CD8-positive, alpha-beta memory T cell (primary cell): ENCODE measurements at places on chromosomes 12 and 14.

- no peak for DNase-seq
- H3K4me3 ChIP-seq: no peak overlapping the region
- no peaks in the 10 kb centered on the region for H3K36me3 ChIP-seq
- no peaks in the 10 kb centered on the region for H3K27me3 ChIP-seq
- H3K27ac ChIP-seq: no peak overlapping the region
- H3K4me1 ChIP-seq: no peaks in the 10 kb centered on the region
These were observed 519.7 kb upstream of the TBX3 start for GRCh38 chr12:115203701-115204100.

DNA sequence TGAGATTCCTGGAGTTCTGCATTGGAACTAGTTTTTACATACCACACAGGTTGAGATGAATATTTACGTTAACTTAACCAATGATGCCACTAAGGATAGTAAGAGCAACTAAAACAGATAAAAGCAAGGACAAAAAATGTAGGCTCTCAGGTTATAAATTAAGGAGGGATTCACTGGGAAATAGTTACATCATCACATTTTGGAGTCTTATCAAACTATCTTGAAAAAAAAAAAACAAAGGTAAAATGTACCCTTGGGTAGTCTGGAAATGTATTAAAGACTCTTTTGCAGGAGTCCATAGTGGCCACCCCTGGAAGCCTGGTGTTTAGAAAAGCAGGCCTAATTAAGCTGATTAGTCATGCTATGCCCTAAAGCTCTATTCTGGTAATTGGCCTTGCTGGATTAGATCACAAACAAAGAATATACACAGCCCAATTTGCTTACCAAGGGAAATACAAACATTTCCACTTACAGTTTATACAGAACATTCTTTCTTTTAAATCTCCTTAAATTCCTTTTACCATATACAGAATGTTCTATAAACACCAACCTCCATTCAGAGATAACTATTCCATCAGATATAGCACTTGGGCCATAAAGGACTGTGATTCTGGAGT lies 39.3 kb downstream of the SLC25A47 start:
- no peaks in the 10 kb centered on the region for H3K4me1 ChIP-seq
- no peak for DNase-seq
- no peak overlapping the region for H3K4me3 ChIP-seq
- no peaks in the 10 kb centered on the region for H3K27me3 ChIP-seq
- H3K36me3 ChIP-seq: peaks cover 16% of the 10 kb centered on the region

DNA sequence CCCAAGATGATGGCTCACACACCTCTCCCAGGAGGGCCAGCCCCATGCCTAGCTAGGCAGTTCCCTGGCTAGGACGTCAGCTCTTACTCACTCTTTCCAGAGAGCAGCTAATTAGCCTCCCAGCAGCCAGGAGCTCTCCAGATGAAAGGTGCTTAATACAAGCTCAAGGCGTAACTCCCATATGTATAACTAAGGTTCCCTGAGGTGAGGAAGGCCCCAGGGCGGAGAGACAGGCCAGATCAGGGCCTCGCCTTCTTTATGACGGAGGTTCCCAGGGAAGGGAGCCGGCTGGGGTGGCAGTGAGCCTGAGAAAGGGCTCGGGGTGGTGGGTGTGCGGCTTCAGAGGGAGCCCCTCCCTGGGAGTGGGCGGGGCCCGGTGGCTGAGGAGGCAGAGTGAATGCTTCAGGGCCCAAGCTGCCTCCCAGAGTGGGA lies 26.4 kb upstream of the ZFP36L1 start:
- H3K4me1 ChIP-seq: peaks cover 61% of the 10 kb centered on the region
- H3K4me3 ChIP-seq: no peak overlapping the region
- H3K27me3 ChIP-seq: no peaks in the 10 kb centered on the region
- no peak overlapping the region for H3K27ac ChIP-seq
- no peaks in the 10 kb centered on the region for H3K36me3 ChIP-seq

GRCh38 chr14:91888641-91889476 lies 21.5 kb upstream of the TC2N start:
- no peaks in the 10 kb centered on the region for H3K36me3 ChIP-seq
- no peaks in the 10 kb centered on the region for H3K27me3 ChIP-seq
- peaks cover 52% of the 10 kb centered on the region for H3K4me1 ChIP-seq
- no peak overlapping the region for H3K4me3 ChIP-seq
- no peak overlapping the region for H3K27ac ChIP-seq

- H3K36me3 ChIP-seq: no peaks in the 10 kb centered on the region
- H3K27ac ChIP-seq: no peak overlapping the region
- no peak overlapping the region for H3K4me3 ChIP-seq
- no peaks in the 10 kb centered on the region for H3K4me1 ChIP-seq
- no peak for DNase-seq
- H3K27me3 ChIP-seq: no peaks in the 10 kb centered on the region
These were observed 660.1 kb downstream of the MED13L start for GRCh38 chr12:115617391-115617790.

DNA sequence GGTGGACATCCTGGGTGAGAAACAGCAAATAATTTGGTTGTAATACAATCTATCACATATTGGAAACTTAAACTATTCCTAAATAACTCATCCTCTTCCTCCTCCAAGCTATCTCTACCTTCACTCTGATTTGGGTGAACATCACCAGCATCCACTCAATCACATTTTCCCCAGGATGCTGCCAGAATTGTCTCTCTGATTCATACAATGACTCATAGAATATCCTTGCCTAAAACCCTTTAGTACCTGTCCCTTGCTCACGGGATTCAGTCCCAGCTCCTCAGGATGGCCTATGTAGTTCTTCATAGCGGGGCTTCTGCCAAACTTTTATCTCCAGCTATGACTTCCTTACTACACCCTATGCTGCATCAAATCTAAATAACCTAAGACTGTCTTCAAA lies 146.8 kb downstream of the EMP1 start:
- no peaks in the 10 kb centered on the region for H3K4me1 ChIP-seq
- H3K27me3 ChIP-seq: no peaks in the 10 kb centered on the region
- H3K36me3 ChIP-seq: no peaks in the 10 kb centered on the region
- no peak overlapping the region for H3K4me3 ChIP-seq
- no peak for DNase-seq

GRCh38 chr14:103377522-103378037 lies 7.6 kb upstream of the MARK3 start:
- H3K27me3 ChIP-seq: no peaks in the 10 kb centered on the region
- no peaks in the 10 kb centered on the region for H3K4me1 ChIP-seq
- no peaks in the 10 kb centered on the region for H3K36me3 ChIP-seq

GRCh38 chr12:58930770-58931324 lies 10.5 kb upstream of the LRIG3 start:
- no peaks in the 10 kb centered on the region for H3K27me3 ChIP-seq
- DNase-seq: no peak

DNA sequence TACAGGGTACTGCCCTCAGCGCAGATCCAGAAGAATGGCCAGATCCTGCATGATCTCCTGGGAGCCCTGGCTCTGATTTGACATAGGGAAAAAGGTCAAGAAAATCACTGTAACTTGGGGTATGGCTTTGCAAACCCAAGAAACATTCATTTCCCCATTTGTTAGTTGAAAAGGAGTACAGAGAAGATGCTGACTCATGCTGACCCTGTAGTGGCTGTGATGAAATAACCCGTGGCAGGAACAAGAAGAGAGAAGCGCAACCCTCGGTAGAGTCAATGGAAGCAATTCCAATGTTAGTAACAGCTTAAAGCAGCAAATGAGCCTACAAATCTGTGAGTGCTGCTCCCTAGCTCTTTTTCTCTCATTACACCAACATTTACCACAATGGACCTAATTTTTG lies 281.6 kb upstream of the NPAS3 start:
- H3K4me3 ChIP-seq: no peak overlapping the region
- no peaks in the 10 kb centered on the region for H3K4me1 ChIP-seq
- no peaks in the 10 kb centered on the region for H3K27me3 ChIP-seq
- no peaks in the 10 kb centered on the region for H3K36me3 ChIP-seq

DNA sequence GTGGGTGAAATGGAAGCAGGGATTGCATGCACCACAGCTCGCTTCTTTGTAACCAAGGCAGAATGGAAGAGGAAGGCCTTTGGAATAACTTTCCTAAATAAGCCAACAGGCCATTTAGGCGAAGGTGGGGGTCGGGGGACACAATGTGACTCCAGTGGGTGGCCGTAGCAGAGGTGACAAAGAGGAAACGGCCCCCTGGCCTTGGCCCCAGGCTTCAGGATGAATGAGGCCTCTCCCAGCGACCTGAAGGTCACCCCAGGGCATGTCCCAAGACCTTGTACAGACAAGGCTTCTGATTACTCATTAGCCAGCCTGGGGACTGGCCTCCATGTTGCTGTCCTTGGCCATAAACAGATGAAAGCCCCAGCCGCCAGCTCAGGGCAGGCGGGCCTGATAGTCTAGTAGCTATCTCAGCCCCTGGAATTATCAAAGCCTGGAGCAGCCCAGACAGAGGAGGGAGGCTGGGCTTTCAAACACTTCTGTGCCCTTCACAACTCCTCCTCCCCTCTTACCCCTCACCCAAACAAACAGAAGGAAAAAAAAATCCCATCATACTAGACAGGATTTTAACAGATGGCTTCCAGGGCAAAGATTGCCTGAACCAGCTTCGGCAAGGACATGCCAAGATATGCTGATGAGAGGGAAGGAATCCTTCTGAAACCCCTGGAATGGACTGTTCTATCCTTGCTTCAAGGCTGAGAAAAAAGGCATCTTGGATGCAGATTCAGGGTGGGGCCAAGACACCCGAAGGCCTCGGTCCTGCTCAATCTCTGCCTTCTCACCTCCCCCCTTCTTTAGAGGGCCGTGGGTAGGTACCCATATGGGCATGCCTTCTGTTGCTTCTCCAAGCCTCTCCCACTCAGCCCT lies 142.3 kb upstream of the PARP11 start:
- no peak for DNase-seq
- H3K4me1 ChIP-seq: no peaks in the 10 kb centered on the region
- H3K4me3 ChIP-seq: no peak overlapping the region
- no peaks in the 10 kb centered on the region for H3K36me3 ChIP-seq

DNA sequence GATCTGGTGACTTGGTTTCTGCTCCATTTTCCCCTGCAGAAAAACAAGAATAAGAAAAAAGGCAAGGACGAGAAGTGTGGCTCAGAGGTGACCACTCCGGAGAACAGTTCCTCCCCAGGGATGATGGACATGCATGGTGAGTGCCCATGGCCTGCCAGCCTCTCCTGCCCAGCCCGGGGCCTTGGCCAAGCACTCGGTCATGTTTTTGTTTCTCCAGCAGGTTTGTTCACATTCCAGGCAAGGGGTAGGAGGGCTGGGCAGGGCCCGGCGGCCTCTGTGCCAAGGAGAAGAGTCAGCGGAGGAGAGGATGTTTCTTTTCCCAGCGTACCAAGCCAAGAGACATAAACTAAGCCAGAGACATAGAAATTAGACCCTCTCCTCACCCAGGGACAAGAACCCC lies 13.6 kb downstream of the BCL7A start:
- H3K27ac ChIP-seq: no peak overlapping the region
- DNase-seq: no peak
- H3K4me3 ChIP-seq: no peak overlapping the region
- H3K27me3 ChIP-seq: no peaks in the 10 kb centered on the region
- no peaks in the 10 kb centered on the region for H3K4me1 ChIP-seq
- H3K36me3 ChIP-seq: no peaks in the 10 kb centered on the region

GRCh38 chr14:34498684-34499412 lies 36.8 kb upstream of the SPTSSA start:
- H3K4me1 ChIP-seq: no peaks in the 10 kb centered on the region
- H3K36me3 ChIP-seq: no peaks in the 10 kb centered on the region
- H3K27ac ChIP-seq: no peak overlapping the region
- no peak for DNase-seq
- H3K4me3 ChIP-seq: no peak overlapping the region

GRCh38 chr12:130826151-130826801 lies 12.8 kb downstream of the STX2 start:
- H3K27me3 ChIP-seq: no peaks in the 10 kb centered on the region
- H3K36me3 ChIP-seq: peaks cover 3% of the 10 kb centered on the region
- peak; percentile 62 for DNase-seq
- no peak overlapping the region for H3K27ac ChIP-seq
- H3K4me1 ChIP-seq: no peaks in the 10 kb centered on the region

- no peak for DNase-seq
- H3K27ac ChIP-seq: no peak overlapping the region
- H3K36me3 ChIP-seq: no peaks in the 10 kb centered on the region
- no peak overlapping the region for H3K4me3 ChIP-seq
These were observed 6.2 kb downstream of the DTX1 start for GRCh38 chr12:113062502-113063395.

DNA sequence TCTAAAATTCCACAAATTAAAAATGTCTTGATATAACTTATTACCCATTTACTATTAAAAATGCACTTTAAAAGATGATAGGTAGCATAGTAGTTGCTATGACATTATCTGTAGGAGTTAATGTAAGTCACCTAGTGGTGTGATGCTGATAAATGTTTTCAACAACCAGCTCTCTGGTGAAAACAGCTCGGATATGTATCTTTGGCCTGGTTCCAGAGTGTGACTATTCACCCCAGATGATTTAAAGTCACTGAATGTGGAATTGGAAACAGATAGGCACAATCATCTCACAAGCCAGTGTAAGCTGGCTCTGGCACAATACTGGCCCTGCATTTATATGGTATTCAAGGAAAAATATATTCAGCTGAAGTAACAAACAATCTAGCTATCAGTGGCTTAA lies 9.2 kb upstream of the CCDC196 start:
- no peaks in the 10 kb centered on the region for H3K36me3 ChIP-seq
- no peak for DNase-seq
- H3K27ac ChIP-seq: no peak overlapping the region
- H3K4me1 ChIP-seq: no peaks in the 10 kb centered on the region
- H3K4me3 ChIP-seq: no peak overlapping the region
- no peaks in the 10 kb centered on the region for H3K27me3 ChIP-seq

DNA sequence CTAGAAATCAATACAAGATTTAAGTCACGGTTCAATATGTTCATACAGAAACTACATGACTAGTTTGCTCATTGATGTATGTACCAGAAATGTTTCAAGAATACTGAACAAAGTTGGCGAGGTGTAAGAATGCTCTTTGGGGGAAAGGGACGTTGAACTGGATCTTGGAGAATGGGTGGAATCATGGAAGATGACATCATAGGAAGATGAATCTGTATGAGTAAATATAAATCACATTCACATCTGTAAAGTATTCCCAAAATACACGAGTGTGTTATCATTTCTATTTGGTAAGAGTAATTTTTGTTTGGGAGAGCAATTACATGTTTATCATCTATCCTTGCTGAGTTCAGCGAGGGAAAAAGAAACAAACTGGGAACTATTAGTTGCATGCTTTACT lies 162.2 kb upstream of the TMTC1 start:
- no peak for DNase-seq
- H3K4me3 ChIP-seq: no peak overlapping the region
- H3K27me3 ChIP-seq: no peaks in the 10 kb centered on the region

DNA sequence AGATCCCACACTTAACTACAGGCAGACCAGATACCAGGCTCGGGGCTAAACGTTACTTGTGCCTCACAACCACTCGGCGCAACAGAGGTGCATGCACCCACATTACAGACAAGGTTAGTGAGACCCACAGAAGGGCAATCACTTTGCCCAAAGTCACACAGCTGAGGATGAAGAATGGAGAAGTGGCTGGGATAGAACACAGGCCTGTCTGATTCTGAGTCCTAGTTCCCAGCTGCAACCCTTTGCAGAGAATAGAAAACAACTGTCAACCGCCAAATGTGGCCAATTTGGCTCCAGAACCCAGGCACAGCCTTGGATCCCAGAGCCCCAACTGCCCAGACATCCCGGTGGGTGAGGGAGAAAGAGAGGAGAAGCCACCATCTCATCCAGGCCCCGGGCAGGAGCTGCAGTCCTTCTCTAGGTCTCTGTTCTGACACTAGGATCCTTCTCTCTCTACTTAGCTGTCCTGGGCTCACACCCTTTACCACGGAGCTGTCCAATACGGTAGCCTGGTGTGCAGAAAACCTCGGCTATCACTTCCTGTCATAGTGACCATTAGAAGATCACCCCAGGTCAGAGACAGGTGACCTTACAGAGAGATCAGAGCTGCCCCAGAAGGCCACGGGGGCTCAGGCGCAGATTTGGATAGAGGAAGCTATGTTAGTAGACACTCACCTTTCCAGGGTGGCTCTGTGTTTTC lies 59.1 kb downstream of the FAM222A start:
- H3K27me3 ChIP-seq: no peaks in the 10 kb centered on the region
- H3K4me3 ChIP-seq: no peak overlapping the region
- H3K27ac ChIP-seq: no peak overlapping the region
- no peak for DNase-seq
- no peaks in the 10 kb centered on the region for H3K36me3 ChIP-seq
